NCI-H1436 (cell line): ENCODE measurements at places on chromosomes 11 and 22.

DNA sequence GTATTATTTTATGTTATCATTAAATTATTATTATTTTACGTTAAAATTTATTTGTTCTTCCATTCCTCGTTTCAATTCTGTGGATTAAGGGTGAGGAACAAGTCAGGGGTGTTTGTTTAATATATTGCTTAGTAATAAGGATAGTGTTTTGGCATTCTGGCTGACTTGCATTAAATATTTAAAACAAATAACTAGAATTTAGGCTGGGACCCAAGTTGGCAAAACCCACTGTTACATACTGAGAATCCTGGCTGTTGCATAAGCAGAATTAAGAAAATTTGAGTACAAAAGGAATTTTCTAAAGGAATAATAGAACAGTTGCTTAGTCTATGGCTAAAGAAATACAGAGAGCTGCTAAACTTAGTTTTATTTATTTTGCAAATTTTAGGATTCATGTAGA is 196.4 kb downstream of the GUCY1A2 start:
- no peak for DNase-seq

- DNase-seq, result no peak
Measured at GRCh38 chr11:22674470-22675439, 8.3 kb downstream of the GAS2 start.

GRCh38 chr11:94140154-94140655 is 11.6 kb downstream of the PANX1 start:
- DNase-seq, result no peak

DNA sequence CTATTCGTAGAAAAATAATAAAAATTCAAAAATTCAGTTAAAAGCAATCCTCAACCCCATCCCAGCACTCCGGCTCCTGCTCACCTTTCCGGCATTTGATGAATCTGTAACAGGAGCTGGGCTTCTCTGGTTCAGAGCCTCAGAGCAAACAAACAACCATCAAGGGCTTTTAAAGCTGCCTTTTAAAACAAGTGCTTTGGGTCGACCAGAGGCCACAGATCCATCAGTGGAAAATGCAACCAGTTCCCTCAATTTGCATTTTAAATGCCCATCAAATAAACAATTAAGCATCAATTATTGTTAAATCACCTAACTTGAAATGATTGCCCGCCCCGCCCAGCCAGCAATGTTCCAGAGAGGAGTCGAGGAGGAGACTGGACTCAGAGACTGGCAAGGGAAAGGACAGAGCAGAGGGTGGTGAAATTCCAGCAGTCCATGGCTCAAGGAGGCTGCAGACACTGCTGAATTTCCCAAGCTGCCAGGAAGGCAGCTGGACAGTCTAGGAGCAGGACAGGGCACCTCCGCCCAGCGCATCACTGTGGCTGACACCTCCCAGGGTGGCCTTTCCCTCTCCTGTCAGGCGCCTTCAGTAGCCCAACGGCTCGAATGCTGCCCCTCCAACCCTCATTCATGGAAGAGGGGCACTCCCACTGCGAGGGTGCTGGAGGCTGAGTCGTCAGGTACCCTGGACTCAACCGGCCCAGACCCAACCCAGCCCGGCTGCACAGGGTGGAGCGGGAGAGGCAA is 7.5 kb downstream of the FXYD6 start:
- DNase-seq, result peak; percentile 49

DNA sequence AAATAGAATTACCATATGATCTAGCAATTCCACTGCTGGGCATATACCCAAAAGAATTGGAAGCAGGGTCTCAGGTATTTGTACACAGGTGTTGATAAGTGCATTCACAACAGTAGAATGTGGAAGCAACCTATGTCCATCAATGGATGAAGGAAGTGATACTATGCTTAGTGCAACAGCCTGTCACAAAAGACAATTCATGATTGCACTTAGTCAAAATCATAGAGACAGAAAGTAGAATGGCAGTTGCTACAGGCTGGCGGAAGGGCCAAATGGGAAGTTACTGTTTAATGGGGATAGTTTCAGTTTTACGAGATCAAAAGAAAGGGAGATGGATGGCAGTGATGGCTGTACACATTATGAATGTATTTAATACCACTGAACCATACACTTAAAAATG is 42.0 kb downstream of the SGSM3 start:
- no peak for DNase-seq

DNA sequence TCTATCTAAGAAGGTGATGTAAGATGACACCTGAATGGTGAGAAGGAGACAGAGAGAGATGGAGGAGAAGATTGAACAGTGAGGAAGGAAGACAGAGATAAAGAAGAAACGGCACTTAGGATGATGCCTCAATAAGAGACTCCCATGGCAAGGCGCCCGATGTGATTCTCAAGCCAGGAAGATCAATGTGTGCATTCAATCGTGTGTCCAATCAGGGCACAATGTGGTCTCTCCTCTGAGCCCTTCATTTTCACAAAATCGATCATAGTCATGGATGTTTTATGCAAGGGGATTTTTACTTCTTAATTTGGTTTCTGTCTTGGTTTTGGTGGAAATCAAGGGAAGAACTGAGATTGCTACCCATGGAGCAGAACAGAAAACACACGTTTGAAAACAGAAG is 19.9 kb upstream of the TMPRSS13 start:
- DNase-seq, result no peak

GRCh38 chr11:66604155-66604554 is 11.2 kb downstream of the CCS start:
- DNase-seq, result no peak

DNA sequence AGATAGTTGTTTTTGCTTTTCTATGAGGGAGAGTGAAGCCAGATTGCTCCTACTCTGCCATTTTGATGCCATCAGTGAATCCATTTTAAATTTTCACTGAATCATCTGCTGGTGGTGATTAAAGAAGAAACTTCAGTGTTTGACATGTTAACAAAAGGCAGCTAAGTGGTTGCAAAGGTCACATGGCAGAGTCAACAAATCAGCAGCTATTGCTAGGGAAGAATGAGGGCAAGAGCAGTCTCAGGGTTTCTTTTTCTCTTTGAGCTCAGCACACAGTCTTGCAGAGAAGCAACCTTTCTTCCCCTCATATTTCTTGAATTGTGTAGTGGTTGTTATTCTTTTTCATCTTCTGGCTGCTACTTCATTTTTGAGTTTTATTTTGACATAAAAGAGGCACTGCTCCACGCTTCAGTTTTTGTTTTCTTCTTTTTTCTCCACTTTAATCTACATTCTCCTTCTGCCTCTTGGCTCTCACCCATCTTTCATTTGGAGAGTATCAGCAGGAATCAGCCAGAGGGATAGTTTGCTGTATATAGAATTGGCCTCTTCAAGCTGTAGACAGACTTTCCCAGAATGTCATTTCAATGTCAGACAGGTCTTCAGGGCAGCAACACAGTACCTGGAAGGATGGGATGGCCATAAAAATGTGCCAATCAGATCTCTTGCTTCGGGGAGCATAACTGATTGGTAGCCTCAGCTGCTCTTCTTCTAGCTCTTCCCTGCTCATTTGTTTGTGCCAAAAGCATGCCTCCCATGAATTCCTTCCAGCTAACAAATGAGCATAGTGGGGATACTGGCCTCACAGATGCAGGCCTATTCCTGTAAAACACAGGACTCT is 153.9 kb downstream of the TRPC6 start:
- DNase-seq, result no peak

DNA sequence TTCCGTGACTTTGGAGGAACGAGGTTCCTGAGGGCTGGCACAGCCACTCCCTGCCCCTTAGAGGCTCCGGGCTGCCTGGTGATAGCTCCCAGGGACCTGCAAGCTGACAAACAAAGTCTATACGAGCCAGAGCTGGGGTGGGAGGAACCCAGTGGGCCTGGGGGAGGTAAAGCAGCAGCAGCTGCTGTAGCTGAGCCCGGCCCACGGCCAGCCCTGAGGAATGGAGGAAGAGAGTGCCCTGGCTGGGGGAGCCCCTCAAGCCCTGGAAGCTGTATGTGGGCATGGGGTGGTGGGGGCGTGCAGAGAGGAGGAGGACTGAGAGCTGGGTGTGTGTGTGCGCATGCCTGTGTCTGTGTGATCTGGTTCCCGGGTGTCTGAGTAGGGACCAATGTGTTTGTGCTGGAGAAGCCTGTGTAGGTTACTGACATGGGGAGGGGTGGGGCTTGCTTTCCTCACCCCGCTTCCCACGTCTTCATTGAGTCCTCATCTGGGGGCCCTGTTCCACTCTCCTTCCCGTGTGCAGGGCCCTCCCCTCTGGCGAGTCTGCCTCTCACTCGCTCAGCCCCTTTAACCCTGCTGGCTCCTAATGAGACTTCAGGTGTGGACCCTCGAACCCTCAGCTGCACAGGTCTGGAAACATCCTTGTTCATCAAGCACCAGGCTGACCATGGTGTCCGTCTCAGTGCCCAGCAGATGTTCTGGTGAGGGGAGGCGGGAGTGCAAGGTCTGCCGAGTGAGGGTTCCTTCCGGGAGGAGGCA is 10.8 kb downstream of the ST3GAL4 start:
- DNase-seq, result no peak

DNA sequence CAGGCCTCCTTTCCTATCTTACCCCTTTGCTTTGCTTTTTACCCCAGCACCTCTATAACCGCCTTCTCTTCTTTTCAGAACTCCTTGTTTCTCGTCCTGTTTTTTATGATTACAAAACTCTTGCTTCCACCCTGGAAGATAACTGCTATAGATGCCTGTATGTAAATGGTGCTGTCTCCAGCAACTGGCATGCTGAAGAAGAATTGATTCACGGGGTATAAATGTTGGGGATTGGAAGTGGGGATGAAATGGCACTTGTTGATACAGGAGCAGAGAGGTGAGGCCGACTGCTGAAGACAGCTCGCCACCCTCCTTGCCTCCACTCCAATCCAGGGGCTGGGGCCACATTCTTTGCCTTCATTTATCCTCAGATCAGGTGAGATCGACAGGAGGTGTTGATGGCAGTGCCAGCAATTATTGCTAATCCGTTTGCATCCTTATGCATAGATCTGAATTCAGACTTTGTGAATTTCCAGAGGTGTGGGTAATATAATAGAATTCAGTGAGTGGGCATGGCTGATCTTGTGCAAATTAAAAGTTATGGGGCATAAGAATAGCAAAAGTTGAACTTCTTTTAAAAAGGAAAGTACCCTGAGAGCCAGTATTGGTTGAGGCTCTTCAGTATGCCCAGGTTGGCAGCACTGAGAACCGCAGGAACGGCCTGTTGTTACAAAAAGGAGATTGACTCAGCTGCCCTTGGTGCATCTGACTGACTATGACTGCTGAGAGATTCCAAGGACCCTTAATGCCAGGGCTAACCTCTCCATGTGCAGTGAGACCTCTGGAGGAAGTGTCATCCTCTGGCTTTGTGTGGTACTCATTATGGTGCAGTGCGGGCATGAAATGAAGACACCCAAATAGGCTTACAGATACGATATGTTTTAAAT is 5.3 kb downstream of the NEAT1 start:
- DNase-seq, result no peak

DNA sequence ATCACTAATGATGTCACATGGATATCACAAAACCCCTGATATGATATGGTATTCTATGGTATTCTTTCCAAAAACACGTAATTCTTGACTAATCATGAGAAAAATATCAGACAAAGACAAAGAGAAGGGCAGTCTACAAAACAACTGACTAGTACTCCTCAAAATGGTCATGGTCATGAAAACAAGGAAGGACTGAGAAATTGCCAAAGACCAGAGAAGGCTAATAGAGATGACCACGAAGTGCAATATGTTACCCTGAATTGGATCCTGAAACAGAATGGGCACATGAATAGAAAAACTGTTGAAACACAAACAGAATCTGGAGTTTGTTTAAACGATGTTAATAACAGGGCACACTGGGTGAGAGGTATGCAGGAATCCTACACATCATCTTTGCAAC is 10.2 kb downstream of the CKAP5 start:
- no peak for DNase-seq

DNA sequence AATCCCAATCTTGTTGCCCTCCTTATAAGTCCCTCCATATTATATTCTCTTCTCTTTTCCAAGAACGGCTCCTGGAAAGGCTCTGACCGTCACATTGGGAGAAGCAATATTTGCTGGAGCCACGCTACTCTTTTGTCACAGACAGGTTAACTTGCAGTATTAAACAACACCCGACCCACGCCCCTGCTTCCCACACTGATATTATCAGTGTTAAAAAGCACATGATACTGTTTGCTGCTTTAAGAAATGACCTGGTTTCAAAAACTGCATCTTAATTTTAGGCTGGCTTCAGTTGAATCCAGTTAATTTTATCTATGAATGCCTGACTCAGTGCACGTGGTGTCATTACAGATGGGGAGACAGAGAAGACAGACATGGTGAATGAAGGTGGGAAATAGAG is 3.1 kb downstream of the FLI1 start:
- no peak for DNase-seq

- no peak for DNase-seq
Measured at GRCh38 chr11:88183233-88183632, 8.0 kb upstream of the RAB38 start.

DNA sequence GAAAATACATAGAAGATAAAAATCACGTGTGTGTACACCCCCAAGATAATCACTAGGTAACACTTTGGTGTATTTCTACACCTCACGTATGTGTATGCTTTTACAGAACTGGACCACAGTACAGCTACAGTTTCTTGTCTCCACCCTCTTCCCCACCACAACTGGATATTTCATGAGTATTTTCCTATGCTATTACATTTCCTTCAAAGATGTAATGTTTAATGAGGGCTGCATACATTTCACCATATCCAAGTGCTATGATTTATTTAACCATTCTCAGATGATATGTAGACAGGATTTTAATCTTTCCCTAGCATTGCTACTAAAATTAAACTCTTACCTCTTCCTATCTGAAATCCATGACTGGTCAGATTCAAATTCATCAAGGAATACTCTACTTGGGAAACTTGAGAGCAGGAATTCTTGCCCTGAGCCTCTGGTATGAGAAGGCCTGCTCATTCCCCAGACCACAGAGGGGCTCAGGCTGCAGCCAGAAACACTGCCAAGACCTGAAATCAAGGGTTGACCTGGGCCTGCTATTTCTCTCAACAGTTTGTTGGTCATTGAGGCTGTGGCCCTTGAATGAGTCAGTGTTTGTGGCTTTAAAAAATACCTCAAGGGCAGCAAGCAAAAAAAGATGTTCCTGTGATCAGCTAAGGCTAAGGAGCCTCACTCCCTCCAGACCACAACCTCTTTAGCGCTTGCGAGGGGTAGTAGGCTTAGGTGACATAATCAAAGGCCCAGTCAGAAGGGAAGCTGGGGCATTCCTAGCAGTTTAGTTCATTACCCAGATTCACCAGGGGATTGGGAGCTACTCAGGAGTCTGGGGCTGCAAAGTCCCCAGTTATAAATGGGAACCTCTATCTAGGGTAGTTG is 55.5 kb downstream of the ABTB2 start:
- DNase-seq, result no peak

GRCh38 chr11:820655-821511 is 2.2 kb downstream of the PNPLA2 start:
- DNase-seq, result no peak

GRCh38 chr11:36048496-36049247 is 104.8 kb downstream of the LDLRAD3 start:
- no peak for DNase-seq

DNA sequence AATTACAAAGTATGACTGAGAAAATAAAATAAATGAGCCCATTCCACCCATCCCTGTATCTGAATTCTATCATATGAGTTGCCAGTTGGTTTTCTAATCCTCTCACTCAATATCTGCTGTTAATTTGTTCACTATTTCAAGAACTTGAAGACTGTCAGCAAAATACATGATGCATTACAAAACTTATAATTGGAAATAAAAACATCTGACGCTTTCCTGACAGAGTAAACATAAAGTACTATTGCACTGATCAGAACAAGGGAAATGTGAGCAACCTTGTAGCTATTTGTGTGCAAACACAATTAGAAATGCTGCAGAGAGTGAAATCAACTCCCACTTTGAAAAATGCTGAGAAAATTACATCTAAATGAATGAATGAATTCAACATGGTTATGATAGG is 97.1 kb downstream of the MPPED2 start:
- DNase-seq, result no peak
